ENCODE measurements at places on chromosomes 4 and X.

GRCh38 chr4:173242466-173243250 is 74.0 kb downstream of the GALNT7 start:
- DNase-seq, result no peak

GRCh38 chr4:77802402-77802801 is 16.8 kb downstream of the CNOT6L start:
- no peak for DNase-seq

DNA sequence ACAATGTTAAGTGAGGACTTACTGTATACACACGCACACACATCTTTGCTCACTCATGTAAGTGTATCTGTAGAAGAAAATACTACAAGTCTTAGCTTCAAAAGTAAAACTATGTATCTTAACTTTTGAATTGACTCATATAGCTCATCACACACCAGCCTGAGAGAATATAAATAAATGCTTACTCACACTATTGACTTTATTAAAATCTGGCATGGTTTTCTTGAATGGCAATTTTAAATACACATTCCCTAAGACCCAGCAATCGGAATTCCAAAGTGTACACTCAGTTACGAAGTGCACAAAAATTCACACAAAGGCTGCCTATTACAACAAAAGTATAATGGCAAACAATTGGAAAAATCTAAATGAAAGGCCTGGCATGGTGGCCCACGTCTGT is 2.0 kb downstream of the ERCC6L start:
- no peak for DNase-seq

DNA sequence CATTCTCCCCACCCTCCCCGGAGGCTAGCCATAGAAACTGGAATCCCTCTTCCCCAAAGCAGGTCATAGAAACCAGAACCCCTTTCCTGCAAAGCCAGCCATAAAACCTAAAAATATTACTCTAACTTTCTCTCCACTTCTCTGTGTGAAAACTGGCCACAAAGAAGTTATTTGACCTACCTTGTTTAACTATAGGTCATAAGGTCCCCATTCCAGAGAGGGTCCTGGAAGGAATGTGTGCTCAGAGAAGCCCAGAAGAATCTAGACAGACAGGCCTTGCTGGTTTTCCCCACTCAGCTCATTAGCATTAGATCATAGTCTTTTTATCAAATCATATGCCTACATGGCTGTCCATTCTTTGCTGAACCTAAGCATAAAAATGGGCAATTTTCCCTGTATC is 52.8 kb upstream of the TEX13A start:
- DNase-seq, result no peak

DNA sequence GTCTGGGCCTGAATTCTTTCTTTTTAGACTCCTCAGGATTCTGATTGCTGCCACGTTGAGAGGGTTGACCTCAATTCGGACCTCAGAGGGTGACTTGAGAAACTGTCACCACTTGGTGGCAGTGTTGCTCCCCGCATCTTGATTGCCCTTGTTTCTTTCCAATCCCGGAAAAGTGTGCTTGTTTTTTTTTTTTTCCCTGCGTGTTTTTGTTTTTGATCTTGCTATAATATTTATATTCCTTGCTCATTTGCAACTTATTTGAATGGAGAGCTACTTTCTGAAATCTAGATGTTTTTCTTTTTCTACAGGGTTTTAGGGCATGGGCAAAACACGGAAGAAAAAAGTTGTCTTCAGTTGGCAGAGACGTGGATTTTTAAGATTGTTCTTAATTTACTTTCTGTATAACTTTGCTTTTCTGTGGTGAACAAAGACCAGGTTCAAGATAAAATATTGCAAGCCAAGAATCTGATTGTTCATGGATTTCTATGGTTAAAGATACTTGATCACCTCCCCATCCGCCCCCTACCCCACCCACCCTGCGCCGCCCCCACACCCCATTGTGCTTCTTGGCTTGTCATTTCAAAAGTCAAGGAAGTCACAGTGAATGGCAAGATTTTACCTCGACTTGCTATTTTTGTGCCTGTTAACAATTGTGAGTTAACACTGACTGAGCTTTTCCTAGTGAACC is 102.0 kb downstream of the PTTG2 start:
- no peak for DNase-seq

GRCh38 chrX:1134976-1135375 is 77.5 kb downstream of the CRLF2 start:
- no peak for DNase-seq

- DNase-seq, result no peak
These were observed 55.5 kb downstream of the PDLIM5 start for GRCh38 chr4:94507281-94507680.

GRCh38 chrX:72052415-72053090 is 79.2 kb downstream of the RTL5 start:
- DNase-seq, result no peak

DNA sequence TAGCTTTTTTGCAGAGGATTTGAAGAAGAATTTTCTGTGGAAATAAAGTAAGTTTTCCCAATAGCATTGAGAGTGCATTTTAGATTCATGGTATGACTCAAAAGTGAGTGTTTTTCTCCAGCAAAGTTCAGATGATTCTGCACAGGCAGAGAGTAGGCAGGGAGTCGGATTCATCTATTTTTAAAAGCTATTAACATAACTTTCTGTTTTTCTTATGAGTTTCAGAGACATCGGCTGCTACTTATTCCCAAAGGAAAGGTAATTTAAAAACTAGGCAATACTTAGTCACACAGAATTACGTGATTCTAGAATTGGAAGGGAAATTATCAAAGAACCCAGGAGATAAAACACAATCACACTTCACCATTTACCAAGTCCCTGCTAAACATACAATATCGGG is 4.4 kb downstream of the CCDC110 start:
- DNase-seq, result no peak

DNA sequence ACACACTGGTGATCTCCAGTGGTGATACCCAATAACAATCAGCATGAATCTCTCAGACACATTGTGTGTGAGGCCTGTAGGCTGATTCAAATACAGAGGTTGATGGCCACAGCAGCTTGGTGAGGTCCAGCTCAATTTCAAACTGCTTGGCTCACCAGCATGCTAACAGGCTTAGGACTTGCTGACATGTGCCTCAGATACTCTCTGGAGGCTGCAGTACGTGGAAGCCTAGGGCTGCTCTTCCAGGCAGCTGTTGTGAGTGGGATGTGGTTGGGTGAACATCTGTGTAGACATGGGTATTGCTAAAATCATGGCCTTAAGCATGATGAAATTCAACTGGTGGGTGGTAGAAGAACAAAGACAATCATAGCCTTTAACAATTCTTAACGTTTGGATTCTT is 4.3 kb downstream of the CXCL9 start:
- no peak for DNase-seq

GRCh38 chr4:73129319-73129718 is 59.8 kb upstream of the COX18 start:
- DNase-seq, result no peak

DNA sequence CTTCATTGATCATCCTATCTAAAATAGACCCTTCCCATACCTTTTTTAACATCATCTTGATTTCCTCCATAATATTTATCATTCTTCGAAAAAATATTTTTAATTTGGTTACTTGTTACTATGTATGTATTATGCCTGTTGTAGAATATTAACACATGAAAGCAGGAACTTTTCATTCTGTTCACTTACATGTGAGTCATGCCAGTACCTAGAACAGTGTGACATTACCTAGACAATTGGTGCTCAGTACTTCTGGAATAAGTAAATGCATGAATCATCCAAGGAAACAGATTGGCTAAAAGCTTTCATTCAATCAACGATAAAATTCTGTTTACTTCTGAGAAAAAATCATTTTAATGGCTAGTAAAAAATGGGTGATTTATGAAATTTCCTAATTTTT is 76.4 kb downstream of the CXXC4 start:
- no peak for DNase-seq

GRCh38 chrX:133482056-133482952 is 67.0 kb upstream of the GPC4 start:
- DNase-seq, result no peak
